ENCODE measurements at places on chromosomes 6 and 20. TPM values are rescaled to one million over a fixed set of nuclear protein-coding genes. Genes with fewer than 3 reads are reported as not detected.

BPIFB4 gene
- not detected for polyA plus RNA-seq

CLPSL1 gene
- polyA plus RNA-seq = not detected

NMBR gene
- 0.15 TPM for polyA plus RNA-seq

OR2H1 gene
- not detected for polyA plus RNA-seq

DAAM2 gene
- 3.5 TPM for polyA plus RNA-seq

NKAPL gene
- polyA plus RNA-seq = 0.52 TPM

COL9A1 gene
- not detected for polyA plus RNA-seq

NR2E1 gene
- not detected for polyA plus RNA-seq
